ENCODE measurements at places on chromosomes 2 and 18.
A peak's percentile ranks its signal among the peaks of the same experiment; 100 is the strongest.

DNA sequence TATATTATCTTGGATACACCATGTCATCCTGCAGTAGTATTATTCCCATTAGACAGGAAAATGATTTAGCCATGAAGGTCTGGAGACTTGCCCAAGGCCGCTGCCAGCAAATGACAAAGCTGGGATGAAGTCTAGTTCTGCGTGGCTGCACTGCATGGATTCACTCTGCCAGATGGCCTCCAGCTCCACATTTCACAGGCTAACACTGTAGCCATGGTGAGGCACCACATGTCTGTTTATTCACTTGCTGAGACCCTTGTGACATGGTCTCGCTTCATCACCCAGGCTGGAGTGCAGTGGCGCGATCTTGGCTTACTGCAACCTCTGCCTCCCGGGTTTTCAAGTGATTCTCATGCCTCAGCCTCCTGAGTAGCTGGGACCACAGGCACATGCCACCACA, 31.5 kb upstream of the SCG2 start:
- no peaks in the 10 kb centered on the region for H3K4me1 ChIP-seq
- H3K4me3 ChIP-seq = no peak overlapping the region
- no peaks in the 10 kb centered on the region for H3K36me3 ChIP-seq

DNA sequence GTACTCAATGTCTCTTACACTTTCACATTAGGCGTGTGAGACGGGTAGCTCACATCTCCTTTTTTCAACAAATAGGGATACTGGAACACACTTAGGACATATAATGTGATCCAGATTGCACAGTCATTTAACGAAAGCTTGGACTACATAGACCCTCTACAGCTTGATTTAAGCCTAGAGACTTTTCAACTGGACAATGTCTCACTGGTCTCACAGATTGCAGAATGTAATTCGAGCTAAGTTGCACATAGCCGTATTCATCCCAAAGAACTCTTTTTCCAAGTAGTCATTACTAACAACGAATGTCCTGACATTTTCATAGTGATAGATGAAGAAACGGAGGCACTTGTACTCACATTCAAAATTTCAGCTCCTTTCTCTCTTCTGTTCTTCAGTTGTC, 612.1 kb downstream of the ZEB2 start:
- H3K36me3 ChIP-seq = no peaks in the 10 kb centered on the region
- no peak for DNase-seq
- no peak overlapping the region for H3K27ac ChIP-seq
- no peak overlapping the region for H3K4me3 ChIP-seq

DNA sequence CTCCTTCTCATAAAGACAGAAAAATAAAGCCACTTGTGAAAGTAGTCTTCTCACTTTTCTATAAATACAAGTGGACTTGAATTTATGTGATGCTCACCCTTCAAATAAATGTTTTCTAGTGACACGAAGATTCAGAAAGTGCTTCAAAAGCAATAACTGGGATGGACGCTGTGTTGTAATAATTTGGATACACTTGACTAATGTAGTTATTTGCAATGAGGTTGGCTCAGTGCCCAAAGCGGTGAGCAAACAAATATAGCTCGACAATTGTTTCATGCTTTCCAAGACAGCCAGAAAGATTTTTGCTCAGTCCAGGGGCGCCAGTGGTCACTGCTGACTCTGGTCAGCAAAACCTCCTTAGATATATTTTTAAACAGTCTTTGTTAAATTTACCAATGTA, 278.6 kb upstream of the KLHL14 start:
- no peak overlapping the region for H3K4me3 ChIP-seq
- H3K27me3 ChIP-seq = no peaks in the 10 kb centered on the region
- no peaks in the 10 kb centered on the region for H3K4me1 ChIP-seq
- no peak overlapping the region for H3K27ac ChIP-seq
- no peaks in the 10 kb centered on the region for H3K36me3 ChIP-seq

DNA sequence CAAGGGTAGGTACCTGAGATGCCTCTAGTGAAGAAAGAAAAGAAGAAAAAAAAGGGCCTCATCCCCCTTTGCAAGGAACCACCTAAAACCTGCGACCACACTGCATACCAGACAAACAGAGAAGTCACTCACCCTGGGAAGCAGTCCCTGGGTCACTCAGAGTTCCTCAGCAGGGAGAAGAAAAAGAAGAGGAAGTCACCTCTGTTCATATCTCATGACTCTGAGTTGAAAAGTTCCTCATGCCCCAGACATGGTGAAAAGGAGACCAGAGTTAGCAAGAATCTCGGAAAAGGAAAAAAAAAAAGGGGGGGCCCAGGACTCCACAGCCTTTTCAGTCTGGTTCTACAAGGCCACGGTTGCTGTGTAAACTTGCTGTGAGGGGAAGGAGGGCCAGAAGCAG, 478.4 kb upstream of the NRXN1 start:
- H3K4me1 ChIP-seq = no peaks in the 10 kb centered on the region
- no peak overlapping the region for H3K4me3 ChIP-seq
- DNase-seq = no peak
- H3K36me3 ChIP-seq = no peaks in the 10 kb centered on the region
- no peak overlapping the region for H3K27ac ChIP-seq
- H3K27me3 ChIP-seq = no peaks in the 10 kb centered on the region

DNA sequence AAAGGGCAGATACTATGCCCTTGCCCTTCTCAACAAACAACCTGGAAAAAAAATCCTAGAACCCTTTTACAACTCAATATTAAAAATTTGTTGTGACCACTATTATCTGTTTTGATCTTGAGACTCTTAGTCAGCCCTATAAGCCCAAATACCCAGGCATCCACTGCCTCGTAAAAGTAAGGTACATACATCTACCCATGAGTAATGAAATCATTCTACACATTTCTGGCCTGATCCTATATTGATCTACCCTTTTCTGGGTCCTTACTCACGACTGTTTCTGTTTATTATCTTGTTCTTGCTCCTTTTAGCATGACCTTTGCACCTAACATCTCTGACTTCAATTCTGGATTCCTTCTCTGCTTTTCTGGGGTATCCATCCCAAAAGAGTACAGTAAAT, 56.8 kb downstream of the SCG2 start:
- no peaks in the 10 kb centered on the region for H3K36me3 ChIP-seq
- no peaks in the 10 kb centered on the region for H3K27me3 ChIP-seq
- no peak for DNase-seq
- H3K27ac ChIP-seq = no peak overlapping the region
- H3K4me3 ChIP-seq = no peak overlapping the region

GRCh38 chr2:231583982-231584381, 8.7 kb upstream of the TEX44 start:
- no peak overlapping the region for H3K4me3 ChIP-seq
- peaks cover 4% of the 10 kb centered on the region for H3K36me3 ChIP-seq
- no peak for DNase-seq
- no peaks in the 10 kb centered on the region for H3K4me1 ChIP-seq

DNA sequence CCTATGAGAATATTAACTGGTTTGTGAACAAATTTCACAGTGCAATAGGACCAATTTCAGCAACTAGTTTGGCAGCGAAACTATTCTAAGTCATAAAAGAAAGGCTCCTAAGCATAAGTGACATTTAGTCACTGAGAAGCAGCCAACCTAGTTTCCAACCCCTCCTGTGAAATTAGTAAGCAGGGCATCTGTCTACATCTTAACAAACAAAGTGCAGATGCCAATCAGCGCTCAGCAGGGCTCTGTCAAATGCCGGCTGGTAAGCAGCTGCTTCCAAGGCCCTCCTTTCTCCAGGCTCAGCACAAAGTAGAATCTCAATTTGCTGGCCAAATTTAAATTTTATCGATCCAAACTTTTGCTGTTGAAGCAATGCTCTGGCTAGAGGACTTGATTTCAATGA, 124.7 kb downstream of the ICOS start:
- H3K27me3 ChIP-seq = peaks cover 1% of the 10 kb centered on the region
- no peak for DNase-seq
- H3K27ac ChIP-seq = no peak overlapping the region
- no peaks in the 10 kb centered on the region for H3K4me1 ChIP-seq
- no peaks in the 10 kb centered on the region for H3K36me3 ChIP-seq

DNA sequence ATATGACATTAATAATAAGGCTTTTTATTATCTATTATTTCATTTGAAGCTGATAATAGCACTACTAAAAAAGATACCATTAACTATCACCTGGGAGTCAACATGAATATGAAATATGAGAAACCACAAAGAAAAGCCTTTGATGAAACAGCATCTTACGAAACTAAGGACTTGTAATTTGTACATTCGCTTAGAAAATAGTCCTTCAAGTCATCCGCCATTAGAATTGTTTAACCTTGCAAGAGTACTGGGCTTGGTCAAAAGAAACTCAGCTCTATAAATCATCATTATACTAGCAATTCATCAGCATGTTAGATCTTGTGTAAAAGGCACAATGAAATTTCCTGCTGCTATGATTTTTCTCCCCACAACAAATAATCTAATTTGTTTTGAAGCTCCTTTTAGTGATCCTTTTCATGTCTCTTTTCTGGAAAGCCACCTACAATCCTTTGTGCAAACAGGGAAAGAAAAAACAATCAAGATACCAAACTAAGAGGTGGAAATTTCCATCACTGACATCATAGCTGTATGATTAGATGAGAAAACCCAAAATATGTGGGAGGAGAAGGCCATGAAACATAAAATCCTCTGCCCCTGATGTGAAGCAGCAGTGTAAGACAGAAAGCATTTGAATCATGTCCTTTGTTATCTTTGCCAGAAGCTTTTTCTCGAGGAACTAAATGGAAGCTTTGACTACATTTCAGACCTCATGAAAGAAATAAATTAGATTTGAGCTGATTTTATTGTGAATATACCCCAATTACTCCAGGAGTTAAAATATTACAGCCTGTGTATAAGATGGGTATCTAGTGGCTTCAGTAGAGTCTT, 31.2 kb downstream of the SCN9A start:
- no peak for DNase-seq
- H3K27ac ChIP-seq = peak overlapping the region; percentile 48
- no peak overlapping the region for H3K4me3 ChIP-seq
- peaks cover 11% of the 10 kb centered on the region for H3K4me1 ChIP-seq

DNA sequence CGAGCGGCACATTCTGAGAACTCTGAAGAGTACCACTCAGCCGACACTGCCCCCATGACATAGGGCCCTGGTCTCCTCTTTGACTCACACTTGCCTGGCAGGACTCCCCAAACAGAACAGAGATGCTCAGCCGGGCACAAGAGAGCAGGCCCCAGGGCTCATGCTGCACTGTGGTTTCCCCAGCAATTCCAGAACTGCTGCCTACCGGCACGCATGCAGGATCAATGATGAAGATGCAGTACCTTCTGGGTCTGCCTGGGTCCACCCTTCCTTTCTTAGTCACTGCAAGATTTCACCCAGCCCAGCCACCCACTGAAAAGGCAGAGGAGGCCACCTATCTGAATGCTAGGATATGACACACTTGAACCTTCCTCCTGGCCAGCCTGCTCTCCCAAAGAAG, 49.4 kb downstream of the BCL11A start:
- H3K27ac ChIP-seq = peak overlapping the region; percentile 48
- H3K4me3 ChIP-seq = peak overlapping the region; percentile 56
- no peaks in the 10 kb centered on the region for H3K27me3 ChIP-seq
- no peak for DNase-seq
- H3K36me3 ChIP-seq = no peaks in the 10 kb centered on the region

GRCh38 chr2:100073110-100073509, 69.3 kb downstream of the AFF3 start:
- DNase-seq = no peak
- no peak overlapping the region for H3K4me3 ChIP-seq
- H3K4me1 ChIP-seq = no peaks in the 10 kb centered on the region
- H3K27me3 ChIP-seq = peaks cover 2% of the 10 kb centered on the region
- H3K36me3 ChIP-seq = no peaks in the 10 kb centered on the region
- no peak overlapping the region for H3K27ac ChIP-seq

GRCh38 chr2:77161009-77161408, 361.2 kb downstream of the LRRTM4 start:
- H3K4me1 ChIP-seq = no peaks in the 10 kb centered on the region
- H3K27me3 ChIP-seq = no peaks in the 10 kb centered on the region

GRCh38 chr18:70036771-70037347, 89.2 kb upstream of the CD226 start:
- H3K27ac ChIP-seq = no peak overlapping the region
- H3K4me1 ChIP-seq = peaks cover 5% of the 10 kb centered on the region
- DNase-seq = no peak
- H3K36me3 ChIP-seq = peaks cover 7% of the 10 kb centered on the region
- no peaks in the 10 kb centered on the region for H3K27me3 ChIP-seq

DNA sequence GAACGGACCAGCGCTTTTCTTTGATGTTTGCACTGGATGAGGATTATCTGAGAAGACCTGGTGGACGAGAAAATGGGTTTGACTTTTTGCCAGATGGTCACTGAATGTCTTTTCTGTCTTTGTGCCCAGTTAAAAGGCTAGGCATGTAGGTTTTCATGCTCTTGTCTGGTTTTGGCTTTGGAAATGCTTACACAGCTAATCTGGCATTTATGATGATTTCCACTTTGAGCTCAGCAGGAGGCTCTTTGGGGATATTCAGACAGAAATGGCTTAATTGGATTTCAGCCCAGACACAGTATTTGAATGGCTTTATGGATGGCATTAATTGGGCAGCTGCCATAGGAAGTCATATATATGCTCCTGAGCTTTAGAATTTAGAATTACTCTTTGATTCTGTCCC, 59.6 kb downstream of the NCK2 start:
- peaks cover 35% of the 10 kb centered on the region for H3K4me1 ChIP-seq
- no peaks in the 10 kb centered on the region for H3K27me3 ChIP-seq
- no peak overlapping the region for H3K27ac ChIP-seq
- peaks cover 15% of the 10 kb centered on the region for H3K36me3 ChIP-seq
- no peak overlapping the region for H3K4me3 ChIP-seq

- H3K27me3 ChIP-seq = peaks cover 2% of the 10 kb centered on the region
- H3K27ac ChIP-seq = no peak overlapping the region
- H3K4me1 ChIP-seq = peaks cover 34% of the 10 kb centered on the region
- DNase-seq = no peak
- no peaks in the 10 kb centered on the region for H3K36me3 ChIP-seq
Measured at GRCh38 chr2:109247340-109247739, 118.3 kb downstream of the SH3RF3 start.

DNA sequence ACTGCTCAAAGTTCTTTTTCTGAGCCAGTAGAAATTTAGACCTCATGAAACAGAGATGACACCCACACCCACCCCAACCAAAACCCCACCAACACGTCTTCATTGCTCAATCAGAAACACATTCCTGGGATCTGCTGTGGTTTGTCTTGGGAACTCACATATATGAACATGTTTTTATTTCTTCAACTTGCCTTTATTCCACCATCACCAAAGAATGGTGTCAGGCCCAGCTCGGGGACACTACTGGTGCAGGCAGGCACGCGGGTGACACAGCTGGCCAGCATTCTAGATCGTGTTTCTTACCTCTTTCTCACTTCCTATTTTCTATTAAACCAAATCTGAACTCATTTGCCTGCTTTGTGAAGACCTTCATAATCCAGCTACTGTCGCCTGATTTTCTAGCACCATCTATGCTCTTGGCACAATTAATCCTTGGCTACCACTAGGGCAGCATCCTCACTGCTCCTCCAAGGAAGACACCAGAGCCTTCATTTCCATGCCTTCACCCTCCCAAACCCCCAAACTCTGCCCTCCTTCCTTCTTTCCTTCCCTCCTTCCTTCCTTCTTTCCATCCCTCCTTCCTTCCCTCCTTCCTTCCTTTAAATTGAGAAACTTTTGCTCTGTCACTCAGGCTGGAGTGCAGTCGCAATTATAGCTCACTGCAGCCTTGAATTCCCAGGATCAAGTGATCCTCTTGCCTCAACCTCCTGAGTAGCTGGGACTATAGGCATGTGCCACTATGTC, 157.1 kb downstream of the BCL2 start:
- H3K4me3 ChIP-seq = no peak overlapping the region
- DNase-seq = no peak
- no peaks in the 10 kb centered on the region for H3K36me3 ChIP-seq
- peaks cover 31% of the 10 kb centered on the region for H3K4me1 ChIP-seq
- no peak overlapping the region for H3K27ac ChIP-seq
